ENCODE measurements at places on chromosomes 4 and X. TPM values are rescaled to one million over a fixed set of nuclear protein-coding genes. Genes with fewer than 3 reads are reported as not detected.

The APLN gene
- 3.5 TPM for total RNA-seq

The MSX1 gene
- total RNA-seq, result 17.4 TPM

The AFF2 gene
- 9.3 TPM for total RNA-seq

The SPRY1 gene
- 58.3 TPM for total RNA-seq

DNA sequence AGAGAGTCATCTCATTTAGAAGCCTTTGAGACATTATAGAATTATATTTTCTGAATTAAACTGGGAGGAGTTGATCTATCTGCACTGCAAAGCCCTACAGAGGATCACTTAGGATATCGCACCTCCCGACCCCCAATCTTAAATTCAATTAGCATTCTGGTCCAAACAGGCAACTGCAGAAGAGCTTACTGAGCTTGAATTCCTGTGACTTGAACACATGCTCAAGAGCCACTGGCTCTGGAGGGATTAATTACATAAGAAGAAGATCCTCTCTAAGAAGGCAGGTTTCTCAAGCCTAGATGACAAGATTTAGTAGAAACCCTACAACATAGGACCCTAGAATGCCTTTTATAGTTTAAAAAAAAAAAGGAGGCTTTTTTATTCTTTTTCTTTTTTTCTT is 548.9 kb downstream of the ARAP2 start:
- no peak for DNase-seq

GRCh38 chrX:17613979-17614588 is 123.2 kb upstream of the SCML1 start:
- DNase-seq, result no peak

DNA sequence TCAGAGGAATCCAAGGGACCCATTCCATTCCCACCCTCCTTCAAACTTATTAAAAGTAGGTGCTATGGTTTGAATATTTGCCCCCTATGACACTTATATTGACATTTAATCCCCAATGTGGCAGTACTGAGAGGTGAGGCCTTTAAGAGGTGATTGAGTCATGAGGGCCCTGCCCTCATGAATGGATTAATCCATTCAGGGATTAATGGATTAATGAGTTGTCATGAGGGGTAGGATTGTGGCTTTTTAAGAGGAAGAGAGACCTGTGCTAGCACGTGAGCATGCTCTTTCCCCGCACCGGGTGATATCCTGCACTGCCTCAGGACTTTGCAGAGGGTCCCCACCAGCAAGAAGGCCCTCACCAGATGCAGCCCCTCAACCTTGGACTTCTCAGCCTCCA is 50.1 kb downstream of the IRF2 start:
- no peak for DNase-seq

DNA sequence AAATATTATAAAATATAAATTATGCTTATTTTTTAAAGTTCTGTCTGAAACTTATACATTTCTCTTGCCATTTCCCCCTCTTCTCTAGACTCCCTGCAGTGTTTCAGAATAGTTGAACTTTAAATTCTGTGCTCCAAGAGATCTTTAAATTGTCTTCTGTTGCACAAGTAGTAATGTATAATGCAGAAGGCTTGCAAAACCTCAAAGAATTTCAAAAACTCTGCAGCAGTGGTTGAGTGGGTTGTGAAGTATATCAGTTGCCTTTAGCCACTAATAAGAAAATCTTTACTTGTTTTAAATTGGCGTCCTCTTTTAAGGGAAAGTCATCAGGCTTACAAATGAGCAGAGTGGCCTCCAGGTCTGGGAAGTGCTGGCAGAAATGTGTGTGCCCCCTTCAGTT is 1153.3 kb upstream of the PABPC4L start:
- DNase-seq, result no peak

GRCh38 chr4:170446782-170447181 is 357.0 kb upstream of the AADAT start:
- no peak for DNase-seq

All from endothelial cell (in vitro differentiated cells).